Activated T-cell treated with anti-CD3 and anti-CD28 coated beads for 48 hours (primary cell): ENCODE measurements at places on chromosomes 12 and 14.

- no peak for DNase-seq
Observed at GRCh38 chr12:31300783-31301182, 25.2 kb downstream of the SINHCAF start.

GRCh38 chr12:80059102-80059501 is 40.2 kb upstream of the OTOGL start:
- DNase-seq = no peak

GRCh38 chr12:4506870-4507269 is 31.8 kb upstream of the RAD51AP1 start:
- DNase-seq = no peak

- DNase-seq = no peak
Observed at GRCh38 chr12:92703786-92704185, 997 bp downstream of the PLEKHG7 start.

DNA sequence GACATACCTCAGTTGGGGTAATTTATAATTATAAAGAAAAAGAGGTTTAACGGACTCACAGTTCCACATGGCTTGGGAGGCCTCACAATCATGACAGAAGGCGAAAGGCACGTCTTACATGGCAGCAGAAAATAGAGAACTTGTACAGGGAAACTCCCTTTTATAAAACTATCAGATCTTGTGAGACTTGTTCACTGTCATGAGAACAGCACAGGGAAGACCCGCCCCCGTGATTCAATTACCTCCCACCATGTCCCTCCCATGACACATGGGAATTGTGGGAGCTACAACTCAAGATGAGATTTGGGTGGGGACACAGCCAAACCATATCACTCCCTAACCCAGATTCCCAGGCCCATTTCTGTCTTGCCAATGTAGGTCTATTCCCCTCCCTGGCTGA is 22.1 kb downstream of the MYO1H start:
- no peak for DNase-seq
